ENCODE measurements at places on chromosomes 13 and 19. TPM values are rescaled to one million over a fixed set of nuclear protein-coding genes. Genes with fewer than 3 reads are reported as not detected.

PGLYRP2 gene
- not detected for total RNA-seq

- DNase-seq: no peak
Observed at GRCh38 chr19:3492919-3493318, 7.6 kb downstream of the DOHH start.

DNA sequence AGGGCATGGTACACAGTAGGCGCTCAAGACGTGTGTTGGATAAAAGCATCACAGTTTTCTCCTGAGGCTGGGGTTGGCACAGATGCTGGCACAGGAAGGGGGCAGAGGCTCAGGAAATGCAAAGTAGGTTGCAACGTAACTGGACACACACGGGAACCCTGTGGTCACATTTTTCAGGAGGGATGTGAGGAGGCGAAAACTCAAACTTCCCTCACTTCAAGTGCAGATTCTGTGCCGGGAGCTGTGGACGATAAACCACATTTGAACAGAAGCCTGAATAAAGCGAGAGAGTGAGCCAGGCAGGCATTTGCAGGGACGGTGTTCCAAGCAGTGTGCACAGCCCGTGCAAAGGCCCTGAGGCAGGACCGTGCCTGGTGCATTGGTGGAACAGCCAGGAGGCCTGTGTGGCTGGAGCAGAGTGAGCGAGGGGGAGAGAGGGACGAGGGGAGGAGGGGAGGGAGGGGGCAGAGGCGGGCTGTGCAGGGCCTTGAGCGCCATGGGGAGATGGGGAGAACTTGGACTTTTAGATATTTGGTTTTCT is 40.3 kb downstream of the NFIC start:
- DNase-seq: no peak

DNA sequence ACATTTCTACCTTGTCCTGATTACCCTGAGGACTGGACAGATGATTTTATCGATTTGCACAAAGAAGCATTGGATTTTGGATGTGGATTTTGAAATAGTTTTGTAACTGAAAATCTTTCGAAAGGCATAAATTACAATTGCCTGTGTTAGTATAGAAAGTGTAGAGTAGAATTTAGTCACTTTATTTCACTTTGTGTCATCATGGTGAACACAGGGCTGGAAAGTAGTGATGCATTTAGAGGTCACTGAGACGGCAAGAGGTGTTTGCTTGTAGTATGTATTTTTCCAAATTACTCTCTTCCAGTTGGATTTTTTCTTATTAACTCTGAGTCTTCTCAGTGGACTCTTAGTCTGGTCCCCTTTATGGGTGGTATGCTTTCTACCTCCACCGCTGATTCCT is 326.0 kb downstream of the NALCN start:
- no peak for DNase-seq

DNA sequence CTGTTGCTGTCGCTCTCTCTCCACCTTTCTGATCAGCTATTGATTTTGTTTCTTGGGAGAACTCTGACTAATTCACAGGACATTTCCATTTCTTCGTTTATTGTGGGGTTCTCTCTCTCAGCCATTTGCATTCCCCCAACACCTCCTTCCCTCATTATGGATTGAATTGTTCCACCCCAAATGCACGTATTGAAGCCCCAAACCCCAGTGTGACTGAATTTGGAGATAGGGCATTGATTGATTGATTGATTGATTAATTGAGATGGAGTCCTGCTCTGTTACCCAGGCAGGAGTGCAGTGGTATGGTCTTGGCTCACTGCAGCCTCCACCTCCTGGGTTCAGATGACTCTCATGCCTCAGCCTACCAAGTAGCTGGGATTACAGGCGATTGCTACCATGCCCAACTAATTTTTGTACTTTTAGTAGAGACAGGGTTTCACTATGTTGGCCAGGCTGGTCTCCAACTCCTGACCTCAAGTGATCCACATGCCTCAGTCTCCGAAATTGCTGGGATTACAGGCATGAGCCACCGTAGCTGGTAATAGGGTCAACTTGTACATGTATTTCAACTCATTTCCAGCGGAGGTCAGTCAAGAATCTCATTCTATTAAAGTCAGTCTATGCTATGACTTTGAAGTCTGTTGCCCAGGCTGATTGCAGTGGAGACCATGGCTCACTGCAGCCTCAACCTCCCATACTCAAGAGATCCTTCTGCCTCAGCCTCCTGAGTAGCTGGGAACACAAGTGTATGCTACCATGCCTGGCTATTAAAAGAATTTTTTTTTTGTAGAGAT is 13.6 kb downstream of the NFILZ start:
- DNase-seq: no peak

DNA sequence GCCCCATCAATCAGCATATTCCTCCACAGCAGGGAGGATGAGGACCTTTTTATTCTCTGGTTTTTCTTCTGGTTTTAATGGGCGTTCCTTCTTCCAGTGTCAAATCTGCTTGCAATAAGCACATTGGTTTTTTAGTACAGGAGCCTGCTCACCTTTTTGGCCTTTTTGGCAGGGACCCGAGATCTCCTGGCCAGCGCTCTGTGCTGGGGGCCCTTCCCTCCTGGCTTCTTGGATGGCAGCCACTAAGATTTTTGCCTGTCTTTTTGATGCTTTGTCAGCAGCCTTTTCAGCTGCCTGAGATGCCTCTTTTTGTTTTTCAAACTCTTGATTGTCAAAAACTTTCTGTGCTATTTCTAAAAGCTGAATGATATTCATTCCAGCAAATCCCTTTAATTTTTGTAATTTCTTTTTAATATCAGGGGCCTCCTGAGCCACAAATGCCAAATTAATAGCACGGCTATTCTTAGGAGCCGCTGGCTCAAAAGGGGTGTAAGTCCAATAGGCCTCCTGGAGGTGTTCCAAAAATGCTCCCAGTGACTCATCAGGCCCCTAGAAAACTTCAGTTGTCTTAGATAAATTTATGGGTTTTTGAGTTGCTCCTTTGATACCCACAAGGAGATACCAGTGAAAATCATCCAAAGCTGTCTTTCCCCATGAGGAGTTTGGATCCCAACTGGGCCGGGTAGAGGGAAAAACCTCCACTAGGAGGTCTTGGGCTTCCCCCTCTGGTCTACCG is 73.0 kb downstream of the ZNF100 start:
- no peak for DNase-seq

LGALS4 gene
- total RNA-seq: not detected

DNA sequence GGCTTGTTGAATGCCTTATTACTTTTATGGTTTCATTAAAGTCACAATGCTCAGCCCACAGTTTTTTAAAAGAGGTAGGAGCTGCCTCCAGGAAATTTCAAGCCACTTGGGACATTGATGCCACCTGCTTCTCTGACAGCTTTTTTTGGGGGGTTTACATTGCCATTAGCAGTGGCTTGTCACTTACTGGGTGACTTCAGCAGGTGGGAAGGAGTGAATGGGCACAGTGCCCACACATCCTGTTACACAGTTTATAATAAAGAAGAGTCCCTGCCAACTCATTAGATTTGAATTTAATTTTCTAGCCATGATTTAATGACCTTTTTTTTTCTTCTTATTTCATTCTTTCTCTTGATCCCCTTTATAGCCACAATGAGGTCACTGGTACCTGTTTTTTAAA is 61.0 kb downstream of the NHLRC3 start:
- no peak for DNase-seq

DNA sequence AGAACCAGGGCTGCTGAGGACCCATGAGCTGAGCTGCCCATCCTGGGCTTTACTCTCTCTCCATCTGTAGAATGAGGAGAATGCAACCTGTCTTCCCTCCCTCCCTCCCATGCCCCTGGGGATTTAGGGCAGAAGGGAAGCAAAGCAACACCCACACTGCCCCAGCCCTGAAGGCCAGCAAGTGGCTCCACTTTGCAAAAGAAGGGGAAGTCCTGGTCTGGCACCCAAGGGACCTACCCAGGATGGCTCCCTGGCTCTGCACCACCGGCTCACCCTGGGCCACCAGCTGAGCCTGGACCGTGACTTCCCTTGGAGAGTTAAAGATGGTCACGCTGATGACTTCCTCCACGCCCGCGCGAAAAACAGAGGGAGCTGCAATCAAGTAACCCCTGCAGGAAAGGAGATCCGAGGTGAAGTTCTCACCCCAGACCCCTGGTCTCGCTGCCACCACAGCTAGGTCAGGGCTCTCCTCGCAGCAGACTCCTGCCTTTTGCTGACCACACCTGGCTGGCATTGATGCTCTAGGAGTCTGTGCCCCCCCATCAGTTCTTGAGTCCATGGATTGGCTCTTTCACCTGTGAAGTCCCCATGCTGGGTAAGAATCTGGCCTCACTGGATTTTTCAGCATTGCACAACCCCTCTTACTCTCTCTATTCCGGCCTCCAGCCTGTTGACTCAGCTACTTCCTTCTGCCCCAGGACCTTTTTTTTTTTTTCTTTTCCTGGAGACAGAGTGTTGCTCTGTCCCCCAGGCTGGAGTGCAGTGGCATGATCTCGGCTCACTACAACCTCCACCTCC is 4.6 kb downstream of the CPAMD8 start:
- no peak for DNase-seq

GSX1 gene
- total RNA-seq: not detected

DNA sequence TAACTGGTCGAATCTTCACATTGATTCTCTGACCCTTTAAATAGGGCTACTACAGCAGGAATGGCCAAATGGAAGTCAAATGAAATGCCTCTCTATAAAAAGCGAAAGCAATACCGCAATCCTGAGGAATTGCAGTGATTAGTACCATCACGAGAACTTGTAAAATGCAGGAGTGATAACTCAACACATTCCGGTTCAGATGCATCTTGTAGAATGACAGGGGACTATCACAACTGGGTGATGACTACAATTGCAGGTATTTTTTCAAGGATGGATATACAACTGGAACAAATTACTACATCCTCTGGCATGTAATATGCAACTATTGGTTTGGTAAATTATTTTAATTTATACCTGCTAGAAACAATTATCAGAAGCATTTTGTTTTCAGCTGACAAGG is 140.4 kb downstream of the PCDH20 start:
- no peak for DNase-seq

KLK10 gene
- not detected for total RNA-seq

DNA sequence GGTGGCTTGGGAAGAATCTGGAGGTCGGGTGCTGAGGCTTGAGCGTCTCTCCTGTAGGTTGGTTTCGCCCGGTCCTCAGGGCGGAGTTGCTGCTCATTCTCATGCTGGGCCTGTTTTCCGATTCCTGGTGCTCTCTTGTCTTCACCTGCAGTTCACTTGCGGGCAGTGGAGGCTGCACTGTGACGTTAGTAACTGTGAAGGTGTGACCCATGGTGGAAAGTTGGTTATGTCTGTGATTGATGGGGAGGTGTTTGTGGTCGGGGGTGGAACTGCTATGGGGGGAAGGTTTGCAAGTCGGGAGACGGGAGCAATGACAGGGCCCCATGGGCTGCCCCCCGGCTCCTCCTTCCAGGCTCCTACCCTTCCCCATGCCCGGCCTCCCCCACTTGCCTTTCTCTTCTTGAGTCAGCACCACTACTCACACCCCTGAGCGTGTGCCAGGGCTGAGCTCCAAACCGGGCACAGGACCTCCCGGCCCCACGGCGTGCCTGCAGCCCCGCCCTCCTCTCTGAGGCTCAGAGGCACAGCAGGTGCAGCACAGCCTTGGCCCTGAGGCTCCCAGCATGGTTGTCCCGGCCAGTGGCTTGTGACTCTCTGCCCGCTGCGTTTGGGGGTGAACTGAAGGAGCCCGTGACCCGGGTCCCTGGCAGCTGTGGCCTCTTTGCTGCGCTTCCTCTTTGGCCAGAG is 79.1 kb downstream of the ATP11A start:
- DNase-seq: no peak

SIGLEC14 gene
- total RNA-seq: not detected

TLE2 gene
- total RNA-seq: 2.4 TPM

Measured in A172 (cell line).